Muscle of back (tissue), 13 donors: ENCODE measurements at places on chromosomes 7 and 10.

GRCh38 chr10:35505241-35505873, 99.8 kb upstream of the GJD4 start:
- no peak for DNase-seq

- no peak for DNase-seq
Measured at GRCh38 chr10:14539176-14539575, 208.5 kb upstream of the FRMD4A start.

- no peak for DNase-seq
Measured at GRCh38 chr7:142796501-142797390, 26.0 kb downstream of the PRSS2 start.

GRCh38 chr7:2436341-2437104, 33.1 kb downstream of the CHST12 start:
- DNase-seq, result no peak

GRCh38 chr10:85789982-85790789, 576.4 kb downstream of the GRID1 start:
- no peak for DNase-seq

GRCh38 chr7:1541431-1542162, 11.1 kb downstream of the MAFK start:
- no peak for DNase-seq

DNA sequence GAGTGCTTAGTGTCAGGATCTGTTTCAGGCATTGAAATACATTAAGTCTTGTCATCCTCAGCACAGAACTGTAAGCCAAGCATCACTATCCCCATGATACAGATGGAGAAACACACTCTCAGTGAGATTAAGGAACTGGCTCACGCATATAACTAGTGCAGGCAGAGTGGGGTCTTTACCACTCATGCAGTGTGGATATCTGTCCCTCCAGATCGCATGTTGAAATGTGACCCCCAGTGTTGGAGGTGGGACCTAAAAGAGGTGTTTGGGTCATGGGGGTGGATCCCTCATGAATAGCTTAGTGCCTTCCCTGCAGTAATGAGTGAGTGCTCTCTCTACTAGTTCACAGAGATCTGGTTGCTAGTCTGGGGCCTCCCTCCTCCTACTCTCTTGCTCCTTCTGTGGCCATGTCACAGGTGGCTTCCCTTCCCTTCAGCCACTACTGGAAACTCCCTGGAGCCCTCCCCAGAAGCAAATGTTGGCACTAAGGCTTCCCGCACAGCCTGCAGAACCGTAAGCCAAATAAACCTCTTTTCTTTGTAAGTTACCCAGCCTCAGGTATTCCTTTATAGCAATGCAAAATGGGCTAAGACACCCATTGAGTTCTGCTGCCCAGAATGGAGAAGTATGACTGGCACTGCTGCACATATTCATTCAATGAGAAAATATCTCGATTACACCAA, 31.8 kb upstream of the MSMB start:
- no peak for DNase-seq

GRCh38 chr7:17830206-17830605, 110.1 kb downstream of the SNX13 start:
- no peak for DNase-seq

- DNase-seq, result no peak
Measured at GRCh38 chr10:650441-650851, 39.0 kb downstream of the DIP2C start.

DNA sequence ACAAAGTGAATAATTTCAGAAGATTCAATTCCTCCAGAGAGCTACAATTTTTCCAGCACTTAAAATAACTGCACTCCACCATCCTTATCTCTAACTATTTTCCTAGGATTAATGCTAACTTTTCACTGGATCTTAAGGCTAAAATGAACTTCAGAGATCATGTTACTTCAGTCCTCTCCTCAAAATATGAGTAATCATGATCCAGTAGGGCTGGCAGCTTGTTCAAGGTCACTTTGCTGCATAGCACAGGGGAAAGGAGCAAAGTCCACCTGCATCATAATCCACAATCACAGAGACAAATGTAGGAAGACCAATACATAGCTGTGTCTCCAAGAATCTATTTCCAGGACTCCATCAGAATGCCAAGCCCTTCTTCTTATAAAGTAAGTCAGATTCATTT, 150.3 kb downstream of the LRRTM3 start:
- no peak for DNase-seq

- no peak for DNase-seq
Measured at GRCh38 chr7:144908324-144908723, 72.5 kb upstream of the TPK1 start.

DNA sequence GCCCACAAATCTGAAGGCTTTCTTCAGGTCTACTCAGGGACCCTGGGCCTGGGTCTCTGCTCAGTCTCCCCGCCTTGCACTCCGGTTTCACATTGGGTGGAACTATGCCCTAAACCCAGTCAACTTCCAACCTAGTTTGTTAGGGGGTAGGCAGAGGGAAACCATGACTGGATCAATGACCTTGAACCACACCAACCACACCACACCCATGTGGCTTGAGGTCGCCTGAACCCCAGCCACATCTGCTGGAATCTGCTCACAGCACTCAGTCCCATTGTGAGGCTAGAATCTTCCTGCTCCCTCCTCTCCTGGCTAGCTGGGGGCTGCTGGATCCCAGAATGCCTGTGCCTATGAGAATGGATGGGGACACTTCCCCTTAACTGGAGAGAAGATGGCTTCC, 17.9 kb downstream of the RFC2 start:
- DNase-seq, result no peak

GRCh38 chr10:27134371-27134770, 19.8 kb downstream of the YME1L1 start:
- no peak for DNase-seq

- DNase-seq, result no peak
Measured at GRCh38 chr7:3089493-3089892, 45.8 kb upstream of the CARD11 start.

- DNase-seq, result no peak
Measured at GRCh38 chr10:97904576-97904975, 54.9 kb downstream of the GOLGA7B start.

DNA sequence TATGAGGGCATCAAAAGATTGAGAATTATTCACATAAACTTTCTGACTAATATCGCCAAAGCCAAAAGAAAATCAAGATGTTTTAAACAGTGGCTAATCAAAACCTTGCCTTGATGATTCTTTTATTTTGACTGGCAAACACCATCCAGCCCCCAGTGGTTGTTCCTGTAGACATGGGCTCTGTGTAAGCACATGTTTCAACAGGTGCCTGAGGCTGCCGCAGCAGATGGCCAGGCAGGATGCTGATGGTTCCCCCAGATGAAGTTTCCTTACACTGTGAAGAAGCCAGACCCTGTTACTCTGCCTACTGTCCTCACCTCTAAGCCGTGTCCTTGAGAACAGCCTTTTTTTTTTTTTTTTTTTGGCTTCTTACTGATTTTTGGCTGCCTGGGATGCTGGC, 146.5 kb downstream of the RAB11FIP2 start:
- DNase-seq, result no peak

- DNase-seq, result no peak
Measured at GRCh38 chr10:126736142-126736541, 65.6 kb upstream of the C10orf90 start.

GRCh38 chr7:36202398-36202797, 49.3 kb downstream of the EEPD1 start:
- no peak for DNase-seq

DNA sequence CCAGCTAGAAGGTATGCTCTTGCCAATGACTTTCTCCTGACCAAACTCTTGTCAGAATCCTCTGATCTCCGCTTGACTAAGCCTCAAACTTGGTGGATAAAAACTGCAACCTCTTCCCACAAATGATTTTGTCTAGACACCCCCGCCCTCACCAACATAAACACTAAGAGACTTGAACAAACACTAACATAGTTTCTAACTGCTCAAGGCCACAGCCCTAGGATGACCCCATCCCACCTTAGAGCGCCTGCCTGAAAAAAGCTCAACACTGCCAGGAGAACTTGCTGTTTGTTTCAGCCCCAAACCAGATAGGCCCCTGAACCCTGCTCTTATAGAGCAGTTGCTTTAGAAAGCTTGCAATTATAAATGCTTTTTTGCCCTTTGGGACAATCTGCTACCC, 71.8 kb downstream of the LRRN3 start:
- no peak for DNase-seq

DNA sequence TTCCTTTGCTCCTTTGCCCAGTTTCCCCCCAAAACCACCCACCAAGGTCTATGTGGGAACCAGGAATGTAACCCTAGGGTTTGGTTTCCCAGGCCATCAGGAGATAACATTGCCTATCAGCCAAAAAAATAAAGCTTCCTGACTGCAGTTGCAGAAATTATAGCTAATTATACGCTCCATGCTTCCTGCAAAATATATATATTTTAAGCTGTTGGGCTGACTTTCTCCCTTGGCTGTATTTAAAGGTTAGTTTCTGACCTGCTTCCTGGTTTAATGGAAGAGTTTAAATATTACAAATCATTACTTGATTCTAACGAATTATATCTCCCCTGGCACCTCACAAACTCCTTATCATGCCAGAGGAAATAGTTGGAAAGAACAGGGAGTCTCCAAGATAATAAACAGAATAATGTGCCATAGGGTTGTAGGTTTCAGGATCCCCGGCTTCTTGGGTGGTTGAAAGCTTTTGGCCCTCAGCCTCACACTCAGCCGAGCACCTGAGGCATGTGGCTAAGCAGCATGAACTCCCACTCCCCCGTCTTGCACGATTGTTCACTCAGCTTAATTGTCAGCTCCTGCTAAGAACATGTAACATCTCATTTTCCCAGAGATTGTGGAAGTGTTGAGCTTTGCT, 79.9 kb downstream of the FZD1 start:
- DNase-seq, result no peak

- peak; percentile 69 for DNase-seq
Measured at GRCh38 chr10:24008164-24009091, 200.5 kb upstream of the KIAA1217 start.

DNA sequence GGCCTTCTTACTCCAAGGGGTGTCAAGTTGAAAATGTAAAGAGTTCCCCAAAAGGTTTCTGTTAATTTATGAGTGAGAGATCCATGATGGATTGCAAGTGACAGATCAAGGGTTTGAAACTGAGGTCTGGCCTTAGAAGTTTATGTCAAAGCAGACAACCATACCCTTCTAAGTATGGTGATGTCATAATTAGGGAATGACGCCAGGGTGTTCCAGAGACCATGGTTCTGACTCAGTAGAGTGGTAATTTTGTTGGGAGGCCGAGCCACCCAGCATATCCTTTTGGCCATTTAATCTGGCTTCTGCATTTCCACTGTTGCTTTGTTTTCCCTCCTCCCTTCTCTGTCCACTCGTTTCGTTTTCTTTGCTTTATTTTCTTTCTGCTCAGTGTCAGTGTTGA, 2.7 kb downstream of the TRUB1 start:
- no peak for DNase-seq

DNA sequence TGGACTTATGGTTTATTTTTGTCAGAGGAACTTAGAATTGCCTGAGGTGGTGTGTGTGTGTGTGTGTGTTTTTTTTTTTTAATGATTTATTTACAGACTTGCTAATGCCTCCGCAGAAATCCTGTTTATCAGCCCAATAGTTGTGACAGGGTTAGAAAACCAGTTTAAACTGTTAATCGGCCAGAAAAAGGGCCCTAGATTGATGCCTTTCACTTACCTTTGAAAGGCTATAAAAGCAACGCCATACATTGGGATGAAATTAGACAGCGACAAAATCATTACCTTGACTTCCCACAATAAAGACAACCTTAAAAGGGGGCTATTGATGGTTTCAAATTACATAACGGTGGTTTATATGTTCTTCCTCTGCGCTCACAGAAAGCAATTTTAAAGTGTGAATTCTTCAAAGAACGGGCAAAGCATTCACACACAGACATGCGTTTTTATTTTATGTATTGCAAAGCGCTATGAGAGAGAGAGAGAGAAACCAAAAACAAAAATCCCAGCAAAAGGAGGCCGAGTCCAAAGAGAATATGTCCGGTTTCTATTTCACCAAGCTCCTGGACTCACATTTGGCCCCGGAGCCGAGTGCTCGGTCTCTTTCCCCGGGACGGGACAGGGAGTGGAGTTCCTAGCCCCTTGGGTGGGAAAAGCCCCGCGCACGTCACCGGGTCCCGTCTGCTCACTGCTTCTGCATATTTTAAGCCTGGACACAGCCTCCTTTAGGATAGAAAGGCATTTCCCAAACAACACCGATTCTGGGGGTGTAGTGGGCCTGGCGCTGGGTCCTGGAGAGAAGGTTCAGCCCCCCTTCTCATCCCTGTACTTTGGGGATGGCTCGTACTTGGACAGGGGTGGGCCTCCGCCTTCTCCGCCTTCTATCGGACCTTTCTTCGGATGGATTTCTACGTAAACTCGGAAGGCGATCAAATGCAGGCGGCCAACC, 26.8 kb upstream of the VAX1 start:
- peak; percentile 45 for DNase-seq

GRCh38 chr10:129659508-129660268, 192.6 kb downstream of the MGMT start:
- peak; percentile 12 for DNase-seq

DNA sequence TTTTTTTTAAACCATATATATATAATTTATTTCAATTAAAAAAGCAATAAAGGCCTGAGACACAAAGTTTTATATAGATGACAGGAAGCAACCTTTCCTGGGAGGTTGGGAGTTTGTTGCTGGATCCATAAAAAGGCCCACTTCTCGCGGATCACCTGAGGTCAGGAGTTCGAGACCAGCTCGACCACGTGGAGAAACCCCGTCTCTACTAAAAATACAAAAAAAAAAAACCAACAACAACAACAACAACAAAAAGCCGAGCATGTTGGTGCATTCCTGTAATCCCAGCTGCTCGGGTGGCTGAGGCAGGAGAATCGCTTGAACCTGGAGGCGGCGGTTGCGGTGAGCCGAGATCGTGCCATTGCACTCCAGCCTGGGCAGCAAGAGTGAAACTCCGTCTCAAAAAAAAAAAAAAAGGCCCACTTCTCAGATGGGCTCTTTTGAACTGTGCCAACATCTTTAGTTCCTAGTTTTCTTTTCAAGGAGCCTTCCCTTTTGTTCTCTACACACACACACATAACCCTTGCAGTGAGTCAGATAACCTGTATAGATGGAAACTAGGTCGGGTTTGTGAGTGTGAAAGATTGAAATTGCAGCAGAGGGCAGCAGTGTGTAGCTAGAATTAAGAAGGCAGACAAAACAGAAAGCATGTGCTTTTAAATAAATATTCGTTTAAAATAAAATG, 1.2 kb upstream of the SMNDC1 start:
- DNase-seq, result peak; percentile 67

GRCh38 chr10:71587941-71588573, 131.5 kb downstream of the C10orf105 start:
- no peak for DNase-seq

- DNase-seq, result no peak
Measured at GRCh38 chr7:133910761-133911160, 216.4 kb upstream of the LRGUK start.

DNA sequence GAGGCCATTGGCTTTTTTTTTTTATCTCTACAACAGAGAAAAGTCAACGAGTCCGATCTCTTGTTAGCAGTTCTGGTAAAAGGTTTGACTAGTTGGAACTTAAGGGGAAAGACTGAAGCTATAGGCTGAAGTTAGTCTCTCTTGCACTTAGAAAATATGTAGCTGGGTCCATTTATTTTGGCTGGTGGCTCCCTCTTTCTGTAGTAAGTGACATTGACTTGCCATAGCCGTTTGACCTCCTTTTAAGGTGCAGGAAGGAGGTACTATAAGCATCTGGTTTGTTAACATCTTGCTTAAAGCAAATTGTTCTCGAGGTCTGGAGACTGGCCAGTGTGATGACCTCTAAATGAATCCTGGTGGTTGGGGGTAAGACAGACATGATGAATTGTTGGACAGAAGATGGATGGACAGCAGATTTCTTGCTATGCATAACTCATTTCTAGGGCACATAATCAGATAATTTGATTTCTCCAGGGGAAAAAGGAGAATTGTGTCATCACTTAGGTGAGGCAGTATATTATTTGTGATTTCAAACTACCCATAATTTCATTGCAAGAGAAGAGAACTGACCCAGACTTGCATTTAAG, 356.3 kb upstream of the GALNT17 start:
- no peak for DNase-seq
